ENCODE measurements at places on chromosomes 4 and X.

GRCh38 chr4:176335421-176335820 is 15.7 kb downstream of the SPCS3 start:
- no peak for DNase-seq

- no peak for DNase-seq
Observed at GRCh38 chr4:152459326-152459725, 76.6 kb downstream of the FBXW7 start.

DNA sequence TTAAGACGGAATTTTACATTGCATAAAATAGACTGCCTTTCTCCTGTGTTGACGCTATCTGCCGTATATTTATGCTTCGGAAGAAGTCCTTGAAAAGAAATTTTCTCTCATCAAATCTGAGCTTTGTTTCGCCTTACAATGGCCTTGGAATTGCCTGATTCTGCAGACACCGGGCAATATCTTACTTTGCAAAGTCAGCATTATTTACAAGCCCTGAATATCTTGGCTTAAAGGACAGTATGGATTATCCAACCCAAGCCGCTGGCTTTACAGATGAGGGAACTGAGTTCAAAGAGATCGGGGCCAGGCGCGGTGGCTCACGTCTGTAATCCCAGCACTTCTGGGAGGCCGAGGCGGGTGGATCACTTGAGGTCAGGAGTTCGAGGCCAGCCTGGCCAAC is 1.1 kb upstream of the MANBA start:
- no peak for DNase-seq

DNA sequence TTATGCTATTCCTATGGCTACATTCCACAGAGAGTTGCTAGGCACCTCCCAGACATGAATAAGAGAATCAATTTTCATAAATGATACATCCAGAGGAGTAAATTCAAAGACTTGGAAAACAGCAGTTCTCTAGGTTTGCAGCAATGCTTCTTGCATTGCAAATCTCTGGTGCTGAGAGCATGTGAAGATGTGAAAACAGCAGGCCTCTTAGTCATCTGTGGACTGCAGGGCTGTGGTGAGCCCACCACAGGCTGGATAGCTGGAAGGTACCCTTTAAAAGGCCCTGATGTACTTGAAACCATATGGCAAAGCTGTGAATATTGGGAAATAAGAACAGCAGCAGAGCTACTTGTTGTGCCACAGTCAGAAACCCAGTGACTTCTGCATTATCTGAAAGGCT is 2135.9 kb downstream of the ARAP2 start:
- no peak for DNase-seq

GRCh38 chrX:63765712-63766111 is 19.3 kb downstream of the ARHGEF9 start:
- DNase-seq: no peak

- DNase-seq: no peak
Observed at GRCh38 chrX:47222751-47223350, 4.4 kb downstream of the CDK16 start.

- no peak for DNase-seq
Observed at GRCh38 chr4:7238300-7238960, 46.1 kb downstream of the SORCS2 start.

DNA sequence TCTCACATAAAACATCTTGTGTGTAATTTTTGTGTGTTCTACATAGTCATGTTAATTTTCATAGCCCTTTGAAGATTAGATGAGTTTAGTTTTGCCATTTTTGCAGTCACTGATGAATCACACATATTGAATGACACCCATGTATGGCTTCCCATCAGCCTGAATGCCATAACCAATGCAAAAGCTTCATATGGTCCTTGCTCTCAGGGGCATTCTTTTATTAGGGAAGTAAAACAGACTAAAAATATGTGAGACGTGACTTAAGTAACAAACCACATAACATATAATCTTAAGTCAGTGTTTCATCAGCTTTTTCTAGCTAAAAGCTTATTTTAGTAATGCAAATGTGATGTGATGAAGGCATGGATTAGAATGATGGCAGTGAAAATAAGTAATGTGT is 8.2 kb downstream of the SLC25A4 start:
- no peak for DNase-seq

- no peak for DNase-seq
Observed at GRCh38 chr4:107619066-107619465, 101.0 kb downstream of the PAPSS1 start.

DNA sequence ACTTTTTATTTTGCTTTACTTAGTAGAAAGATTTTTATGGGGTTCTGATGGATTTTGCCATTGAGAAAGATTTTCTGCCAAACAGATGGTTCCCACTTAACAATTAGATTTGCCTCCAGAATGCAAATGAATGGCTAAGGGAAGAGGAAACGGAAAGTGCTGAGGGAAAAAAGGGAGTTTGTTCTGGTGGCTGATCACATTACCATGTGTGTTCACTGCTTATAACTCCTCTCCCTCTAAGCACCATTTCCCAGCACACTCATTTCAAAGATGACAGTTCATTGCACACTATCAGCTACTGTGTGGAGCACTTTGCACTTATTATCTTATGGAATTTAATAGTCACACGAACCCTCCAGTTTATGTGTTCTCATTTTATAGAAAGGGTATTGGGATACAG is 68.0 kb upstream of the GRID2 start:
- DNase-seq: no peak

GRCh38 chr4:101254776-101255175 is 92.5 kb downstream of the PPP3CA start:
- DNase-seq: no peak

- DNase-seq: no peak
Observed at GRCh38 chrX:94743478-94743877, 1069.5 kb downstream of the FAM133A start.

GRCh38 chrX:67523002-67523681 is 20.7 kb upstream of the AR start:
- no peak for DNase-seq

DNA sequence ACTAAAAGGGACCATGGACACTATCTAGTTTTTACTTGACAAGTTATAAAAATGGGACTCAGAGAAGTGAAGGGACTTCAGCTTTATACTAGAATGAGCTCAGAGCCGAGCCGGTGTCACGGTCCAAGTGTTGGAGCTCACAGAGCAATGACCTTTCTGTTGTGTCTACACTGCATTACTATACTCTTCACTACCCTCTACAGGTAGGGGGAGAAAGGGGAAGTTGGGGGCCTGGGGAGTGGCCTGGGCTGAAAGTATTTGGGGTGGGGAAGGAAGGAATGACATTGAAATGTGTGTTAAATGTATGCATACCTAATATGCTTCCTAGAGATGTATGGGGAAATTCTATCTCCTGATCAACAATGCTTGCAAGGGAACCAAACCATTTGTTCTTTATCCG is 48.8 kb upstream of the HHIP start:
- no peak for DNase-seq

- DNase-seq: no peak
Observed at GRCh38 chr4:96262057-96262456, 422.2 kb downstream of the PDHA2 start.

DNA sequence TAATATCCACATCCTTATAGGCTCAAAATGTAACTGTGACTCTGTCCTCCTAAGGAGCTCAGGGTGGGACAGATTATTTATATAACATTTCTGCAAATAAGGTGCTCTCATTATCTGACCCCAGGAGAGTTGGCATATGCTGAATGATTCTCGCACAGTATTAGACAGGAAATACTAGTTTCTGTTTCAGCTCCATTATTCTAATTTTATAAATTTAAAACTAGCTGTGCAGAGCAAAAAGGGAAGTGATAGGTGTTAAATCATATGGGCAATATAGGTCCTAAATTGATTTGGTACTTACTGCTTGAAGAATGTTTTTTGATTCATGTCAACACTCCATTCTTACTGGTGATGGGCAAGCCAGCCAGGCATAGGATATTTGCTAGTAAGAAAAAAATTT is 141.5 kb downstream of the GLRA2 start:
- DNase-seq: no peak

DNA sequence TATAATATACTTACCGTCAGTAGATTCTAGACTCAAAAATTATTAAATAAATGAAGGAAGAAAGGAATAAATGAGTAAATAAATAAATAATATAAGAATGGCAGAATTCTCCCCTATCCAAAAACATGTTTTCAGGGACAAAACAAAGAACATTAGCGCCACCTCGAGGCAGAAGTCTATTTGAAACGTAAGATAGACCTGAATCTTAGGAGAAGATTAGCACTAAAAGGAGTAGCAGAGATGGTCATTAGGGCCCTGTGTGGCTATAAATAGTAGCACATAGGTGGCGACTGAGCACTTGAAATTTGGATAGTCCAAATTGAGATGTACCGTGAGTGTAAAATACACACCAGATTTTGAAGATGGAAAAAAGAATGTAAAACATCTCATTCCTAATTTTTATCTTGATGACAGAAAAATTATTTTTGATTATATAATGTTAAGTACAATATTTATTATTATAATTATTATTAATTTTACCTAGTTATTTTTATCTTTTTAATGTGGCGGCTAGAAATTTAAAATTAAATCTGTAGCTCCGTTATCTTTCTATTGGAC is 24.3 kb upstream of the SRD5A3 start:
- DNase-seq: peak; percentile 44

- DNase-seq: no peak
Observed at GRCh38 chr4:180081072-180081471, 2162.1 kb upstream of the TENM3 start.

GRCh38 chrX:149568701-149569296 is 18.5 kb downstream of the MAGEA9B start:
- peak; percentile 37 for DNase-seq

DNA sequence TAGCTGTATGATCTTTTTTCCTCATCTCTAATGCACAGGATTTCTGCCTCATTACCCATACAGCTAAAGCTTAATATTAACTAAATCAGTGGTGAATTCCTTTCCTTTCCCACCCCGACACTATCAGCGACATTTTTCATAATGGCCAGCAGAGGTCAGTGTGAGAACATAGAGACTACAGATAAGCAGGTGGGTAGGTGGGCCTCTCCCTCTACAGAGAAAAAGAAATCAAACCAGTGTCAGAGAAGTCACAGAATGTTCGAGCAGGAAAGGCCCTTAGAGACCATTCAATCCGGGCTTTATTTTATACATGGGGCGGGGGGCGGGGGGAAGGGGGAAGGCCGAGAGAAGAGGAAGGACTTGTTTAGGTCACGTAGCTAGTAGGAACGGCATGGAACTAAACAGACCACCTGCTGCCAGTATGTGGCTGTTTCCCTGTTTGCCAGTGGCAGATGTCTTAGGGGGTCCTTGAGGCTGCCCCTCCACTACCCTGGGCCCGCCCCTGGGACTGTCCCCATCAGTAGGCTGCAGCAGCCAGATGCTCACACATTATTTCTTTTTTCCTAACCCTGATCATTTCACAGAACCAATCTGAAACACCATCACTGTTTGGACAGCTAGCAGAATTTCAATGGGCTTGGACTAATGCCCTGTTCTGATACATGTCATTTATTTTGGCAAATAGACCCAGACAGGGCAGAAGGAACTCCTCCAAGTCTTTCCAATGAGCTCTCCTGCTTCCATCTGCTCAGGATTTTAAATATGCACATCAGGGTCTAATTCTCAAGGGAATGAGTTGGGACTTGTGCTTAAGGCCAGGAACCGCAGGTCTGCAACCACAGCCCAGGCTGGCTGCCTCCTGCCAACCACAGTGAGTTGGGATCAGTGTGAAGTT is 133.4 kb downstream of the ATG4A start:
- DNase-seq: peak; percentile 9

GRCh38 chr4:59412739-59413138 is 1787.4 kb upstream of the ADGRL3 start:
- no peak for DNase-seq

DNA sequence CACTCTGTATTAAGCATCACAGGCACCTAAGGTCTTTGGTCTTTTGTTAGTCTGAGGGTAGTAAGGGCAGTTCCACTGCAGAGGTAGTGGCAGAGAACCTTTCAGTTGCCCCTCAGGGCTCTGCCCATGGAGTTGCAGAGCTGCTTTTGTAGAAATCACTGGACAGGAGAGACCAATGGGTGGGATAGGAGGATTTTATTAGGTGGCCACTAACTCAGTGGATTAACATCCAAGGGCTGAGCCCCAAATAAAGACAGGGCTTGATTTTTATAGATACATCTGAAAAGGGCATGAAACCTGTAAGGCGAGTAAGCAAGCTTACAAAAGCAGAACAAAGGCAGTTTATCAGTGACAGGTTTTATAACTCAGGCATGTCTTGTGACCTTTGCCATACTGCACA is 1035.4 kb downstream of the SH3BGRL start:
- no peak for DNase-seq

- no peak for DNase-seq
Observed at GRCh38 chr4:11412211-11412610, 16.5 kb downstream of the HS3ST1 start.

DNA sequence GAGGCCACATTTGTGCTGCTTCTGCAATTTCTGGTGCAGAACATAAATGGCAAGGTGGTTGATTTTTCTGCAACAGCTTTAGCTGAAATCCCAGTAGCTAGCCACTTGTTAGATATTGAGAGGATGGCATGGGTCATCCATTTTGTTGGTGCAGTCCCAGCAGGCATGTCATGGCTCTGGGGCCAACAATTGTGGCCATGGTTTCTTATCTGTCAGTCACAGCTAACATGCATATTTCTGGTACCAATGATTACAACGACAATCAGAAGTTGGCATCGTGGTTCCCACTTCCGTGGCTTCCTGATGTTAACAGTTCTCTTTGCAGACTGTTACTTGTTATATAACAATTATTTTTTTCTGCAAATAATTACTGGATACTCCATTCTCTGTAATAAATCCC is 42.8 kb upstream of the PRKG2 start:
- no peak for DNase-seq

- no peak for DNase-seq
Observed at GRCh38 chrX:103789004-103789403, 12.4 kb downstream of the PLP1 start.

- no peak for DNase-seq
Observed at GRCh38 chr4:80182237-80182866, 15.0 kb upstream of the PRDM8 start.

DNA sequence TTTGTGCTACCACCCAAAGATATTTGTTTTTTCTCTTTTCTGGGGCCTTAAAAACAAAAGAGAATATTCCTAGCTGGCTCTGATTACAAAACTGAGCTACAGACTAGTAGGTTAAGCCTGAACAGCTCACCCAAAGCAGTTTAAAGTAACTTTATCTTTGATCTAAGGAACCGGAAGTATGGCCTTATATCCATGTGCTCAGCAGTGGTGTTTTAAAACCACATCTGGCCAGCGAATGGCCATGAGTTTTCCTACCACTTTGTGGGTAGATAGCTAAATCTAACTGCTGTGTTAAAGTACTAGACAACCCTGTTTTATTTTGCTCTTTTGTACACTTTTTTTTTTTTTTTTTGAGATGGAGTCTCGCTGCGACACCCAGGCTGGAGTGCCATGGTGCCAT is 24.6 kb downstream of the ADGRG4 start:
- DNase-seq: no peak

DNA sequence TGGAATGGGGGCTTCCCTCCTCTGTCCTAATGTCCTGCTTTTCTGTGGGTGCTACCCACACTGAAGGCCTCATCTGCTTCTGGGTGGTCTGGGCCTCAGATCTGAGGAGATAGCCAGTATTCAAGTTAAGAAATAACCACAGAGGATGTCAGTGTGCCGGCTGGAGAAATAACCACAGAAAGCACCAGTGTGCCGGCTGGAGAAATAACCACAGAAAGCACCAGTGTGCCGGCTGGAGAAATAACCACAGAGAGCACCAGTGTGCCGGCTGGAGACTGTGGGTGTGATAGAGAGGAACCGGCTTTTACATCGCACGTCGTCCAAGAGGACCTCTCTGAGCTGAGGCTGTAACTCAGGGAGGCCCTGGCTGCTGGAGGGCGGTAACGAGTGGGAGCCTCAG is 65.7 kb upstream of the PSAPL1 start:
- no peak for DNase-seq

GRCh38 chrX:45449982-45450381 is 249.3 kb upstream of the DIPK2B start:
- DNase-seq: no peak
